ENCODE measurements at places on chromosomes 1 and 21.

DNA sequence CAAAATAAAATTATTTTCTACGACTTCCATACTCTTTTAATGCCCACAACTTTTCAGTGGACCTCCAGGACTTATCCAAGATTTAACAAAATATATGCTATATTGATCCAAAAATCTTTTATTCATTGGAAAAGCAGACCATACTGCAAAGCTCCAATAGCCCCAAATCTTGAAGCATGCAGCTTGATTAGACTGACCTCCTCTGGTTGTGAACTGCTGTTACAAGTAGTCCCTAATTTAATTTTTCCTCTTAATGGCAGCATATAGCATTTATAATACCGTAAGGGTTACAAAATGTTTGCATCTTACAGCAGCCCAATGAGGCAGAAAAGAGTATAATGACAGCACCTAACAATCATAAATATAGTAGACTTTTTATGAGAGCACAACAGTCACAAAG, 49.8 kb downstream of the TPR start:
- no peak for DNase-seq

DNA sequence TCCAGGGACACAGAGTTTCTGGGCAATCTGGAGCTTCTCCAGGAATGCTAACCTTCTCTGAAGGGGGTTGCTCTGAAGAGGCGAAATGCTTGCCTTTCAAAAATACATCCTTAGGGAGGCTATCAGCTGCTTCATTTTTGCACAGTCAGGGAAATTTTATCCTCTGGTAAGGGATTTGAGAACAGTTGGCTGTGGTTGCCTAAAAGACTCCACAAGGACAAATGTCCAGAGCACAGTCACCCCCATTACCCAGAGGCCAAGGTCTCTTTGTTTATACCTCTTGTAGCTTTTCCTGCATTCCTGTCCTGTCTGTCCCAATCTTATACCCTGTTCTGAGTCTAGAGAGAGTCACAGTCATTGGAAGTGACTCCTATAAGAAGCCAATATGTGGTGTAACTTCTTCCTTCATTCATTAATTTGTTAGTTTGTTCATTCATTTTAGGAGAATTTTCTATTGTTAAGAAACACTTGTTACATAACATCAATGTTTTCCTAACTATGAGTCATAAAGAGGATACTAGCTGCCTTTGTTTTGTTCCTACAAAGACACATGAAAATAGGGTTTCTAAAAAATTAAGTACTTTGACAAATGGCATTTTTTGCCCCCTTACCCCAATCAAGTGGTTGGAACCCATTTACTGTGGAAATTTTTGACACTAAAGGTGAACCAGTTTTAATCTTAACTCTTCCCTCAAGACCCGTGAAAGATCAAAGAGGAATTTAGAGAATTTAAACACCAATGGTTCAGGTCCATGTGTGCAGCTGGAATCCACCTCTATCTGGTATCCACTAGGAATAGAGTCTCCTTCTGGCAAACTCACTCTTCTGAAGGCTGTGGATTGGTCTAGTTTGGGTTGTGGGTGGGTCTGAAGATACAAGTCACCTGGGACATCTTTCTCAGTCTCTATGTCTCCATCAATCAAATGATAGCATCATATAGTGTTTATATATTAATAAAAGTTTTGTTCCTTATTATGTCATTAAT, 47.1 kb downstream of the GPR88 start:
- no peak for DNase-seq

- DNase-seq, result peak; percentile 75
These were observed 100.7 kb upstream of the SLC25A33 start for GRCh38 chr1:9438431-9439073.

GRCh38 chr1:13539683-13540082, 25.9 kb upstream of the LRRC38 start:
- no peak for DNase-seq

GRCh38 chr1:38336301-38336923, 289.8 kb upstream of the POU3F1 start:
- no peak for DNase-seq

- DNase-seq, result no peak
These were observed 76.4 kb upstream of the PRMT6 start for GRCh38 chr1:106980121-106980520.

- no peak for DNase-seq
These were observed 21.7 kb downstream of the ARHGEF10L start for GRCh38 chr1:17561247-17561548.

DNA sequence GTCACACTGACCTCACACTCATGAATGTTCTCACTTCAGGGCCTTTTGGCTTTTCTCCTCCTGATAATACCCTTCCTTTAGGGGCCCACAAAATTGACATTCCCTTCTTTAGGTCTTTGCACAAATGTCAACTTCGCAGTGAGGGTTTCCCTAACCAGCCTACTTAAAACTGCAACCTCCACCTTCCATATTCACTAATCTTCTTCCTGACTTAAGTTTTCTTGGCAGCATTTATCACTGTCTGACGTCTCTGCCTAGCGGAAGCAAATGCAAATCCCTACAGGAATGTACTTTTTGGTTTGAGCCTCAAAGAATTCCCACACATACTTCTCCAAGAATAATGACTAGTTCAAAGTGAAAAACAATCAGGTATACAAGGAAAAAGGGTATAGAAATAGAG, 32.8 kb downstream of the INTS7 start:
- no peak for DNase-seq

- DNase-seq, result no peak
These were observed 1563.2 kb downstream of the KCNT2 start for GRCh38 chr1:195045072-195045471.

DNA sequence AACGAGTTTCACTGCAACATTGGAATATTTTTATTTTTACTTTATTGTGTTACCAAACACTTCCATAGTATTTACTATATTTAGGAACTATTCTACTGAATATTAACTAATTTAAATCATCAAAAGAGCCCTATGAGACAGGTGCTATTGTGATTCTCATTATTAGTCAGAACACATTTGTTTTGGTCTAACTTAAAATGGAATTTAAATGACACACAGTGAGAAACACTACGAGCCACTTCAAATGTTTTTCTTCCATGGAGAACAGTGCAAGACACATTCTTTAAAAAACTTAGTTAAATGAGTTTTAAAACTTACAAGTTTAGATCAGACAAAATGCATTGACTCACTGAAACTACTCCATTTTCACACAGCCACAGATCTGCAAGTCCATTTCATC, 6.6 kb upstream of the TRAF3IP3 start:
- DNase-seq, result no peak

DNA sequence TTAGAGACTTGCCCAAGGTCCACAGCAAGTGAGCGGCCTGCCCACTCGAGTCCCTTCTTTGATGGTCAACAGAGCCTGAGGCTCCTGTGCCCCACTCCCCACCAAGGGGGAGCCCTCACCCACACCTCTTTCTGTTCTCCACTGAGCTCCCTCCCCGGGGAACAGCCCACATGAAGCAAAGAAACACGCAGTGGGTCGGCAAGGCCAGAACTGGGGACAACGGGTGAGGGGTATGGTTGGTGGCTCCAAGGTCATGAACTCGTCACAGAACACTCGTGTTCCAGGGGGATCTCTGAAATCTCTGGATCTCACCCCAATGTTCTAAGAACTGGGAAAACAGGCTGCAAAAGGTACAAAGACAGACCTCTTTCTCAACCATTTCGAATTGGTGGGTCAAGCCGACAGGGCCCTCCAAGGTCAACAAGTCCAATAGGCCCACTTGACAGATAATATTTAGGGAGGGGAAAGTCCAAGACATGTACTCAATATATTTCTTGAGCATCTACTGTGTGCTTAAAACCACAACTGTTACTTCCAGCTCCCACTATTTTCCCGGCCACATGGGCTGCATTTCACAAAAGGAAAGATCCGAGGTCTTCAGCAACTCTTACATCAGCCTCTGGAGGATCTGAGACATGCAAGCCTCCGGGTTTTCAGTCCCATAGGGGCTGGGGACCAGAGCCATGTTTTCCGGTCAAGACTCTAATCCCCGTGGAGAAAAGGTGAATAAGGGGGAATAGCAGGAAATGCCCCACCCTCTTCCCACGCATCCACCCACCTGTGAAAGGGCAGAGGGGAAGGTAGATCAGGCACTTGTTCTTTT, 1.1 kb upstream of the RAP1GAP start:
- DNase-seq, result no peak

DNA sequence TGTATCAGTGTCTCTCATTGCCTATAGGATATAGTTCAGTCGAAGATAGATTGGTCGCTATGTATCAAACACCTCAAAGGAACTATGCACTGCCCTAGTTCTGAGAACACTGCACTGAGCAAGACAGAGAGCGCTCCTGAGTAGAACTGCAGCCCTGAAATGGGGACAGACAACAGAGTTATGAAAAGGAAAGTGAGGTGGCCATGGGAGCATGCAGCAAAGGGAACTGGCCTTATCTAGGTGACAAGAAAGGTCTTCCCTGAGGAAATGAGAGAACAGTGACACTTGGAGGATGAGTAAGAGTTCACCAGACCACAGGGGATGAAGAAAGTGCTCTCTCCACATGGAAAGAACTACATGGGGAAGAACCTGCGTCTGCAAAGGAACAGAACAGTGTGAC, 7.5 kb upstream of the G0S2 start:
- DNase-seq, result no peak

GRCh38 chr21:34722684-34723300, 54.0 kb downstream of the CLIC6 start:
- DNase-seq, result no peak

GRCh38 chr1:166169182-166169581, 2.4 kb upstream of the FAM78B start:
- no peak for DNase-seq

GRCh38 chr1:99860703-99861102, 10.5 kb downstream of the AGL start:
- no peak for DNase-seq

Data from hepatocyte (in vitro differentiated cells).